Mucosa of gallbladder (tissue), 1 donor: ENCODE measurements at places on chromosomes 11 and 22.

DNA sequence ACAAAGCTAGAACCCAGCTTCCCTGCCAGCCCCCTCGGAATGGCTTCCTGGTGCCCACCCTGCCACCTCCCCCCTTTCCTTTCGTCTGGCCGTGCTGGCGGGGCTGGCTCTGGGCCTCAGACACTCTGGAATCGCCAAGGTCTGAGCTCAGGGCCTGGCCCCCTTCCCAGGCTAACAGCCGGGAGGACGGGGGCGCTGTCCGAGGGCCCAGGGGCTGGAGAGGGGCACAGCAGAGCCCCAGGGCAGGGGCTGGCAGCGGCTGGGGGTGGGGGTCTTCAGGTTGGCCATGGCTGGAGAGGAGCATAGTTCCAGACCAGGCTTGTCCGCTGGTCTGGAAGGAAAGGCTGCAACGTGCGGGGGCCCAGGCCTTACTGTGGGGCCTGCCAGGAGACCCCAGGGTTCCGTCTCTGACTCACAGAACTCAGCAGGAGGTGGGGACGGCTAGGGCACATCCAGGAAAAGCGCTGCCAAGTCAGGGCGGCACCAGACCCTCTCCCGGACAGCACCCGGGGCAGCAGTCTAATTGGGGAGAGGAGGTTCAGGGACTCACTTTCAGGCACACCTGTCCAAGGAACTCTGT, 861 bp upstream of the LTBP3 start:
- DNase-seq, result peak; percentile 41

GRCh38 chr22:22908941-22909604, 21.5 kb downstream of the IGLL5 start:
- DNase-seq, result no peak

DNA sequence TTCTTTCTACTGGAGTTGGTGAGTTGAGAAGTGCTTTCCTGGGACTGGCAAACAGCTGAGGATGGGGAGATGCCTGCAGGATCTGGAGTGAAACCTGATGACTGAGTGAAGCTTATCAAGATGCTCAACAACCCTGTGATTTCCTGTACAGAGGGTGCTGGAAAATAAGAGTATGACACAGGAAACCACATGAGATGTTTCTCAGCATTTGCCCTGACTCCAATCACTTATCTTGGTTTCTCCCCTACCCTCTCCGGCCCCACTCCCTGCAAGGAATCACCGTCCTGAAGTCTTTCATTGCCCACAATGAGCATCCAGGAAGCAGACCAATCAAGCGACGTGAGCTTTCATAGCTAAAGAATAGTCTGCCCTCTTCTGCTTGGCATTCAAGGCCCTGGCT, at the start of gene MRGPRX2:
Gene MRGPRX2 (minus strand): TSS at position 89 of the 400 bp plus-strand sequence. CDS start 4,315 bp downstream, outside the sequence.
- no peak for DNase-seq

GRCh38 chr22:41561335-41561734, 525 bp downstream of the CSDC2 start:
- no peak for DNase-seq

DNA sequence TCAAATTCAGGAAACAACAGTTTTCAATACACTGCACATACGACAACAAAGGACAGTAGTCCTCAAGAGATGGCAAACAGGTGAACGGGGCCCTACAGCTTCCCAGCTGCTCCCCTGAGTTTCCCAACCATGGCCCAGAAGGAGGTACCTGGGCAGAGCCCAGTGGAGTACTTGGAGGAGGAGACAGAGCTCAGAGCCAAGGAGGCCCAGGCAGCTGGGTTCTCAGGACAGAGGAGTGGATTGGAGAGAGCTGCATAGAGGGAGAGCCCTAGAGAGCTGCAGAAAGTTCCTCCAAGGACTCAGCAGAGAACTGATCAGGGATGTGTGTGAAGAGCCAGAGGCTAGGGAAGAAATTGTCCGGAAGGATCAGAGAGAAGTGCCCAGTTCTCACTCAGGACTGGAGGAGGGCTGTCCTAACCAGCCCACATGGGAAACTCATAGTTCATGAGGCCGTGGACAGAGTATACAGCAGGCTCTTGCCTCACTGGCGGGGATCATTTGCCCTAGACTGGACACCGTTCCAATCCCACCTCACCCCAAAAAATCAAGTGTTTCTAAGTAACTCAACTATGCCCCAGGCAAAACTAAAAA, 7.6 kb upstream of the ASCL2 start:
- DNase-seq, result no peak

GRCh38 chr11:97860237-97860636, 1160.5 kb upstream of the CNTN5 start:
- DNase-seq, result no peak

GRCh38 chr11:44681698-44682097, 45.1 kb upstream of the TSPAN18 start:
- DNase-seq, result no peak
